ENCODE measurements at places on chromosomes 4 and X.

DNA sequence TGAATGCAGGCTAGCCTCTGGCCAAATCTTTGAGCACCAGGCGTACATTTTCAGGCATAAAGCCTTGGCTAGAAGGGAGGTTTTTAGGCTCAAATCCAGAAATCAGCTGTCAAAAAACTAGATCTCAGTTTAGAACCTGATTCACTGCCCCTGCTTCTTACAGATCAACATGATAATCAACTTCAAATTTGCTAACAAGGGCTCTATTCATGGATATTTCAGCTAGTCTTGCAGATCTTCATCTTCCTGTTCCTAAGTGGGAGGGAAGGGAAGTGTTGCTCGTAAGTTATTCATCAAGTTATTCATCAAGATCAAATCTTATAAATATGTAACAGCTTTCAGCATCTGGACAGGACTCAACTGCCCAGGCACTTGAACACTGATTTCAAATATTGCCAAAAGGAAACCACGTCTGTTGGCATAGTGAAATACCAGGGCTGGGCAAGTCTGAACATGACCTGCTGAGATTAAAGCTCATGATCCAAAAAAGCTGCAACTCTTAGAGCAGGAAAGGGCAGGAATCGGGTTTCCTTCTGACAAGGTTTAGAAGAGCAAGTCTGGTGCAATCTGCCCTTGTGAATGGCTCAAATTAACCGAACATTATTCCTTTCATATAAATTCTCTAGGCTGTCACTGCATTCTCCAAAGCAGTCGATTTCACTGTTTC, 200.3 kb downstream of the PDGFC start:
- DNase-seq, result no peak

- no peak for DNase-seq
These were observed 50.9 kb downstream of the NFKB1 start for GRCh38 chr4:102551958-102552565.

DNA sequence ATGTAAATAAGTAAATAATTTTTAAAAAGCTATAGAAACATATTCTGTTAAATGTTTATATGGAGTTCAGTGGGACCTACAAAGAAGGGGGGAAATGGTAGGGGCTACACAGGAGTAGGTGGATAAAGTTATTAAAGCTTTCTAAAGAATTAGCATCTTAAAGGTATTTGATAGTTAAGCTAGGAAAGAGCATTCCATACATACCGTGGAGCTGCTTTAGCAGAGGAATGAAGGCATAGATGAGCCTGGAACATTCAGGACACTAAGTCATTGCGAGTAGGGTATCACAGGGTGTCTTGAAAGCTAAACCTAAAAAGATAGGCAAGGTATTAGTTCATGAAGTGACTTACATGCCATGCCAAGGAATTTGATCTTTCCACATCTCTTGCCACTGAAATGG, 60.4 kb downstream of the SLC10A6 start:
- DNase-seq, result no peak

- no peak for DNase-seq
These were observed 14.3 kb downstream of the FAM9C start for GRCh38 chrX:13029887-13030771.

- no peak for DNase-seq
These were observed 153.4 kb downstream of the ARX start for GRCh38 chrX:24862343-24862742.

GRCh38 chr4:41640906-41641305, 102.9 kb downstream of the LIMCH1 start:
- DNase-seq, result no peak

- no peak for DNase-seq
These were observed 97.1 kb downstream of the AFF1 start for GRCh38 chr4:87031920-87032319.

- no peak for DNase-seq
These were observed 2184.4 kb upstream of the TENM3 start for GRCh38 chr4:180058691-180059215.

- DNase-seq, result no peak
These were observed 28.6 kb upstream of the ARHGAP24 start for GRCh38 chr4:85446141-85446861.

DNA sequence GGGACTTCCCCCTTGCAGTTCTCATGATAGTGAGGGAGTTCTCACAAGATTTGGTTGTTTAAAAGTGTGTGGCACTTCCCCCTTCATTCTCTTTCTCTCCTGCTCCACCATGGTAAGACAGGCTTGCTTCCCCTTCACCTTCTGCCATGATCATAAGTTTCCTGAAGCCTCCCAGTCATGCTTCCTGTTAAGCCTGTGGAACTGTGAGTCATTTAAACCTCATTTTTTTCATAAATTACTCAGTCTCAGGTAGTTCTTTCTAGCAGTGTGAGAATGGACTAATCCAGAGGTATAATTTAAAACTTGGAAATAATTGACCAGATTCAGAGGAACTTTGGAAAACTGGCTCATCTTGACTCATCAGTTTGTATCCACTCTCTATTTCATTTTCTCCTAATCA, 129.0 kb downstream of the TMEM47 start:
- no peak for DNase-seq

DNA sequence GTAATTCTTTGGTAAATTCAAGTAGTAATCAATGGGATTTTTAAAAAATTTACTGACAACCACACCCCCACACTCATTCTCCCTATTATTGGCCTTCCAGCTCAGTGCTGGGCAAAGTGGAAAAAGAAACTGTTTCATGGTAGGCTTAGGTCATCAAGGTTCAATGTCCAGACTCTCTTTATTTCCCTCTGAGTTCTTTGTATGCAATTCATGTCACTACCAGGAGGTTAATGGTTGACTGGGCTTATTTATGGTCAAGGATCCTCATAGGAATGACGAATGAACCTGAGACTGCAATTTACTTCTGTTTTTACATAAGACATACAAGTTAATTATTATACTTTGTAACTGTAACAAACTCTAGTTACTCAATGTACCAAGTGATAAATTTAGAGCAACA, 403.2 kb downstream of the KLHL13 start:
- no peak for DNase-seq

GRCh38 chr4:91448668-91449330, 855.0 kb upstream of the GRID2 start:
- DNase-seq, result no peak

GRCh38 chr4:40916880-40917279, 167.1 kb downstream of the NSUN7 start:
- DNase-seq, result no peak

DNA sequence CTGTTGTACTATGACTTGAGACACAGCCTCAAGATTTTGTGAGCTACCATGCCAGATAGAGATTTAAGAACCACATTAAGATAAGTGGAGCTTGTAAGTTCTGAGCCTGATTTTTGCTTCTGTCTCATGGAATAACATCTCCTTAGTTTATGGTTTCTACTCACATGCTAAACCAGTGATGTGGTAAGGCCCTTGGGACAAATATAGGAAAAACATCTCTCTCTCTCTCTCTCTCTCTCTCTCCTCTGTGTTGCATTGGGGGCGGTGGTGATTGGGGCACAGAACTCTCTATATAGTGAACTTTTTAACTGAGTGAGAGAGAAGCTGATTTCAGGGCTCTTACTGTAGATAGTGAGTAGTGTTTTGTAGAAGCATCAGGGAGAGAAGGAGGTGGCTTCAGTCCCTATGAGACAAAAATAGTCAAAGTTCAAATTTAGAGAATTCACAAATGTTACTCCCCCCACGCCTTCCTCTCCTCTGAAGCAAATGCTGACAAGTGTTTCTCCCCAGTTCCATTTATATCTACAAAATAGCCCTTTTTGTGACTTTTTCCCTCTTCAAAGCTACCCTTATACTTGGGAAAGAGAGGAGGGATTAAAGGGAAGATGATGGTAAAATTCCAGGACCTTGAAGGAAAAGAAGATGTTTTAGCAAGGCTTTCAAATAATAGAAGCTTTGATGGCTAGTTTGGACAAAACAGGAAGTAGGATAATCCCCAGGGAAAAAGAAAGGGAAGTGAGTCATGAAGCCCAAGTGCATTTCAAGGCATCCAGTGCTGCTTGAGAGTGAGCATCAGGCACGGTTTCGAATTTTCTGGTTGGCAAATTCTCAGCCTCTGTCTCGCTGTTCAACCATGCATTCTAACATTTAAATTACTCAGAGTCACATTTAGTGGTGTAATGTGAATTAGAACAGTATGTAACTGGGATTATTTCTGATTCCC, 134.3 kb upstream of the AP1S2 start:
- no peak for DNase-seq

DNA sequence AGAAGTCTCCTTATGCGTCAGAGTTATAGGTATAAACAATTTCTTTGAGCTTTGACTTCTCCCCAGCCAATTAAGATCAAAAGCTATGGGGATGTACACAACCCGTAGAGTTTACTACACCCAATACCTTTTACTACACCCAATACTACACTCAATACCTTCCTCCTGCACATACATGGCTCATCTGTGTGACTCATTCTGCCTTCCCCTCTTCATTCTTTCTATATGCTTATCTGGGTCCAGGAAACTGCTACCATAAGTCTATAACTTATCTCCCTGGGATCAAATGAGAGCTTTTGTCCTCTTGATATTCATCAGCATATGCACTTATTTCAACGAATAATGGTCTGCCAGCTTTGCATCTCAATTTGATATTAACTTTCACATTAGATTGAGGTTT, 28.2 kb downstream of the ANKRD50 start:
- no peak for DNase-seq

DNA sequence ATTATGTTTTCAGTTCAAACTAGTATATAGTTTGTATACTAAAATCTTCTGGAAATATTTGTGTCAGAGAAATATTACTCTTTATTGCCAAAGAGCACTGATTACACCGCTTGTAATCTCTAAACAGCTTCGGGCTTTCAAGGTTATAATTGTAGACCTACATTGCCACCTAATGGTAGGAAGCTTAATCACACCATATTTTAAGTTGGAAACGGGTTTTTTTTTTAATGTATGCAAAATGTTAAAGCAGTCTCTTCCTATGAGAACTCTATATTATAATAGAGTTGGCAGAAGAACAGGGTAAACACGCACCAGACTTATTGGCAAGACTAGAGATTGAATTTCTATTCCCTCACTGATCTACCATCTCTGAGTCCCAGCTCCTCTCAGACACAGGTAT, 19.5 kb upstream of the NFXL1 start:
- DNase-seq, result no peak

DNA sequence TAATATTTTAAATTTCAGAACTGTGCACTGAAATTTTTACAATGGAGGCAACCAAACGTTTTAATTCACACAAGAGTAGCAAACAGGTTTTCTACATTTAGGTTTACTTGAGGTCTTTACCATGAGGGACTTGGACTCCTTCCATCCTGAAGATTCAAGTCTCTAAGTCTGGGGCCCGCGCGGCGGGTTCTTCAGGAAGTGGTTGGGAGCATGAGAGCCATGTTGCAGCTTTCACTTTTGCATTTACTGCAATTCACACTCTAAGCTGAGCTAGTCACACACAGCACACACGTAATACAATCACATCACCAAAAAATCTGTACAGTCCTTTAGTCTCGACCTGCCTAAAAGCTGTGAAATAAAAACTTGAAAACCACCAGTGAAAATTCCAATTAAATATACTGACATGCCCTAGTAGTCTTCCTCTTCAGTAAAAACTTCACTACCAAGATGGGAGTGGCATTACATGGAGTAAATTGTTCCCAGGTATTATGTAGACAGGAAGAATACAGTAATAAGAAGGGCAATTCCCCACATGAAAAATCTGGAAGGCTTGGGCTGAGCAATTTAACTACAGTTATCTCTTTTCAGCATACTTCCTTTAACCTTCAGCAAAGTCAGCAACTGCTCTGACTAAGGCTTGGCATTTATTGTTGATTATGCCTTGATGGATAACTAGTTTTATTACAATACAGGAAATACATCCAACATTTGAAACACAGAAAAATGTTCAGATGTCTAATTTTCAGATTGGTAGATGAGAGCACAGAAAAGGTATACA, 571.1 kb upstream of the DIPK2B start:
- DNase-seq, result no peak

DNA sequence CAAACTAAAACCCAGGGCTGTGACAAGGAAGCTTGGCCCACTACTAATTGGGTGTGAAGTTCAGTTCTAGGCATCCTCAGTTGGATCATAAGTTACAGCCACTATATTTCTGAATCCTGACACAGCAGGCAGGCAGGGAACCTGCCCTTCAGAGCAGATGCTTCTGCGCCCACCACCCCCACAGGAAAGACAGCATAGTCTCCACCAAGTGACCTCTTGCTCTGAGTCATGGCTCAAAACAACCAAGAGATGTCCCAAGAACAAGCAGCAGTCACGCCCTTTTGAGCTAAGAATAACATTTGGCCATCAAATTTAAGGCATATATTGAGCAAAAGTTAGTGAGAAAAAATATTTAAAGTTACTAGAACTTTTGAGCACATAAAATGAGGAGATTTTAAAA, 170.7 kb upstream of the SMARCAD1 start:
- no peak for DNase-seq

DNA sequence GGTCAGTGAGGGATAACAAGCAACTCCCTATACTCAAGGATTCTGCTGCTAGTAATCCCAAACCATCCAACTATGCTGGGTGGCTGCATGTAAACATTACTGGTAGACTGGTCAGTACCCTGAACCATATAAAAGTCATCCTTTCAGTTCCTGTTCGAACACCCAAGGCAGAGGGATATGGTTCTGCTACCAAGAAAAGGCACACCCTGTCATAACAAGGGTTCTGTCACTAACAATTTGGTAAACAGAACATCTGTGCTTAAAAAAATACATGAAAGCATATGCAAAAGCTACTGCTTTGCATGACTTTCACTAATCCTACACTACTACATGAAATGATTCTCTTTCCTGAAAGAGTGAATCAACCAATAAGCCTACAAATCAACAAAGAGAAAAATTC, 76.8 kb upstream of the MCF2 start:
- DNase-seq, result no peak

GRCh38 chr4:100826067-100826466, 308.2 kb upstream of the EMCN start:
- no peak for DNase-seq

GRCh38 chrX:22135994-22136684, 104.0 kb downstream of the PHEX start:
- DNase-seq, result no peak

- no peak for DNase-seq
These were observed 53.8 kb downstream of the RAP1GDS1 start for GRCh38 chr4:98314791-98315565.

GRCh38 chr4:137421796-137422195, 110.5 kb downstream of the PCDH18 start:
- DNase-seq, result no peak

- DNase-seq, result no peak
These were observed 33.7 kb downstream of the HTT start for GRCh38 chr4:3108211-3108610.

GRCh38 chrX:129637217-129638109, 17.3 kb downstream of the APLN start:
- DNase-seq, result peak; percentile 28

GRCh38 chrX:129771266-129771995, 8.3 kb upstream of the SASH3 start:
- DNase-seq, result no peak
